ENCODE measurements at places on chromosomes 7 and 10.

DNA sequence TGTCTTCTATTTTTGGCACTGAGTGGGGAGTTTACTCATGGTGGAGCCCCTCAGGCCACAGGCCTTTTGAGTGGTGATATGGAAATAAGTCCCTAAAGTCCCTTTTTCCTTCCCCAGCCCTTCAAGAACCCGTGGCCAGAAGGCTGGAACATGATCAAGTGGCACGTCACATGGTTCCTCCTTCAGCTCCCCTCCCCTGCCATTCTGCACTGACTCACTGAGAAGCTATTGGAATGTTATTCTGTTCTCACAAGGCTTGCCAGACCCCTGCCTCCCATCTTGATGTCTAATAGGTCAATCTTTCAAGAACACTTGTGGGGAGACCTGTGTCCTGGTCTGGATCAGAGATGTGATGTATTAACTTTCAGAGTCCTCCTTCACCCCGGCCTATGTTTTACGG is 279.8 kb downstream of the SEC23IP start:
- DNase-seq: no peak

DNA sequence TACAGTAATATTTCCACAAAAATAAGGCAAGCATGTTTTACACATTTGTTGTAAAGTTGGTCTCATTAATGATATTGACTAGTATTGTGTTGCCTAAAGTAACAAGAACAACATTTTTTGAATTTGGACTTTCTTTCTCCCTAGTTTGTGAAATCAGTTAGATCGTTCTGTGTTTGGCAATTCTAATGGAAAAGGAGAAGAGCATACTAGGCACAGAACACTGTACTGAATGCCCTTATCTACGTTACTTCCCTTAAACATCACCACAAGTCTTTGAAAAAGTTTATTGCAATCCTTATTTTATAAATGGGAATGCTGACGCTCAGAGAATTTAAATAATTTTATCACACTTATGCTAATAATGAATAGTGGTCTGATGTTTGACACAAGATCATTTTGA is 372.2 kb downstream of the EXOC4 start:
- DNase-seq: no peak

DNA sequence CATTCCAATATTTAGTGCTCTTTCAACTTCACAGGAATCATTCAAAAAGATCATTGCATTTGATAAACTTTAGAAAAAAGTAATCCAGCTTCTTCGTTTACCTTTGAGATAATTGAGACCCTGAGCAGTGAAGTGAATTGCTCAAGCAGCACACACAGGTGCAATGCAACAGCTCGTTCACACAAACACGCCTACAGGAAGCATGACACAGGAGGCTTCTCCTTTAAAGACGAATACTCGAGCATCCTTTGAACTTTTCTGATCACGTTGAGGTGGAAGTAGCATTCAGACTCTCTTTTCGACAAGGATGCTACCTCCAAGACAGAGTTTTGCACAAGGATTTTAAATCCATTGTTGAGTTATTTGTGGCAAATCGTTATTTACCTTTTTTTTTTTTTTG is 18.0 kb upstream of the RSU1 start:
- DNase-seq: no peak

GRCh38 chr10:69389827-69390490 is 26.8 kb downstream of the TACR2 start:
- no peak for DNase-seq

GRCh38 chr10:85177767-85178166 is 849.4 kb downstream of the CCSER2 start:
- DNase-seq: no peak

GRCh38 chr7:157963526-157963925 is 624.1 kb downstream of the PTPRN2 start:
- DNase-seq: no peak

DNA sequence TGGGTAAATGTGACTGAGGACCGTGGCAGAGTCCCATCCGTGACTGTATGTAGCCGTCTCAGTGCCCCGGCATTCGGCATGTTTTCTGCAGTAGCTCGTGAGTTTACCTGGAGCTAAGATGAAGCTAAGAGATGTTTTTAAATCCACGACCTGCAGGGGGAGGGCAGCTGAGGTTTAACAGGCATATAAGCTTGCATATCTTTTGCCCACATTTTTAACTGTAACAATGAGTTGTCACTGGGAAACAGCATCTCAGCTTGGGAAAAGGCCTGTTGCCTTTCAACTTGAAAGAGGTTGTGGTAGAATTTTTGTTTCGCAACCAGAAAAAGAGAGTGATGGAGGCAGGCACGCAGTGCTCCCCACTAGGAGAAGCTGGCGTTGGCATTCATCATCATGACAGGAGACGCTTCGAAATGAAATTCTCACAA is 77.7 kb downstream of the CELF2 start:
- no peak for DNase-seq

GRCh38 chr7:151486074-151486473 is 33.6 kb downstream of the RHEB start:
- DNase-seq: no peak

DNA sequence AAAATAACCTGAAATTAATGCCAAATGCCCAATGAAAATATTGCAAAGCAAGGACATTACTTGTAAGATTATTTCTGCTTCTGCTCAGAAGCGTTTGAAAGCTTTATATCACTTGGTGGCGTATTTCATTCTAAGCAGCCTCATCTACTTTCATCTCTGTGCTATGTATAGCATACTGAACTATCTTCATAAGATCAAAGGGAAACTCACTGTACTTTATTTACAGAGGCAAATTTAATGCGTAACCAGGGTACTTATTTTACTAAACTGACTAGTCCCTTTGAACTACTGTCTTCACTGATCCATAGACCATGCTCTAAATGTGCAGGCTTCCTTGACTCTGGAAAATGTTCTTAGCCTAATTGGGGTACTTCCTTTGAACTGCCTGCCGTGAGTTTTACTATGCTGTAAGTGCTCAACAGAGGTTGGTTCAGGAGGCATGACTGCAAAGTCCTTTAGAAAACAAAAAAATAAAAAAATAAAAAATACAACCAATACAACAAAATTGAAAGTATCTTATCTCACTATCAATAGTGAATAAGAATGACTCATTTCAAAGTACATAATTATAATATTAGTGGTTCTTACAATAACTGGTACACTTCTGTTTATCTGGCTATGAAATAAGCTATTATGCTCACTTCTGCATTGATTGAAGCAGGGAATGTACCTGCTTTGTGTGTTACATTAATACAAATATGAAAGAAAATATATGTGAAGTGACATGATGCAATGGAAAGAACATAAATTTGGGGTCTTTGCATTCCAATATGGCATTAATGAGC is 41.0 kb upstream of the TSPAN12 start:
- DNase-seq: no peak

- DNase-seq: no peak
Observed at GRCh38 chr10:76974017-76974691, 663.5 kb downstream of the KCNMA1 start.
